ENCODE measurements at places on chromosomes 6 and 20.

DNA sequence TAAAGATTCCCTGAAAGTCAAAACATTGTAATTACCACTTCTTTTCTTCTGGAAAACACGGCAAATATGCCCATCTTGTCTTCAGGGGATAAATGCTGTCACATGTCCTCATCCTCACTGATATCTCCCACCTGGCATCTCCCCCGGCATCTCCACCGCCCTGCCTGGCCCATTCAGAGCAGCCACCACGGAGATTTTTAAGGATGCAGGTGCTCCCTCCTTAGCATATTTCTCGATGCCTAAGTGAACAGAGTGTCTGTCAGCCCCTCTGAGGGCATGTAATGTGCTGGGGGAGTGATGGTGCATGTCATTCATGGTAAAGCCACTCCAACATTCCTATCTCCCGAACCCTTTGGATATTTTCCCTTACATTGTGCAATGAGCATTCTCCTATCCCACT lies 215.5 kb downstream of the PREX1 start:
- no peak for DNase-seq

DNA sequence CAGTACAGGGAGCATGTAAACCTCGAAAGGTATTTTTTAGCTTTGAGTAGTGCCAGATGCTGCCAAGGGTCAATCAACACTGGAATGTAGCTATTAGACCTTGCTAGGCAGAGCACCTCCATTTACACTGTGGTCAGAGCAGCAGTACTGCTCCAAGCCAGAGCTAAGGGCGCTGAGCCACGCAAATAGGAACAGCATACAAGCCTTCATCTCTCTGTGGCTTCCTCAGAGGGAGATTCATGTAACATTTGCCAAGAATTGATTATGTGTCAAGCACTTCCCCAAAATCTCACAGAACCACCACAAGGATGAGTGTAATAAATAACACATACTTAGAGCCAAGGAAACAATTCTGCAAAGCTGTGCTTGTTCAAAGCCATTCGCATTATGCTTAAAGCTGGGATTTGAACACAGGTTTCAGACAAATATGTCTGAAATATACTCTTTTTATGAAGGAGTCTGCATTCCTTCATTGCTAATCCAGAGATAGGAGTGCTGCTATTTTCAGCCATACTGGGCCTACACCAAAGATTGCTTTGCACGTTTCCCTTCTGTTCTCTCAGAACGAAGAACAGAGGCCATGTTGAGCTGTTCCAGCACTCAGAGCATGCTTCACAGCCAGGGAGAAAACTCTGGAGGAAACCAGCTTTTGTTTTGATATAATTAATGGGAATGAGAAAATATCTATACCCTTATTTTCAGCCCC lies 97.7 kb downstream of the SLC16A10 start:
- no peak for DNase-seq

GRCh38 chr6:169997187-169997929 lies 245.9 kb downstream of the ERMARD start:
- no peak for DNase-seq

DNA sequence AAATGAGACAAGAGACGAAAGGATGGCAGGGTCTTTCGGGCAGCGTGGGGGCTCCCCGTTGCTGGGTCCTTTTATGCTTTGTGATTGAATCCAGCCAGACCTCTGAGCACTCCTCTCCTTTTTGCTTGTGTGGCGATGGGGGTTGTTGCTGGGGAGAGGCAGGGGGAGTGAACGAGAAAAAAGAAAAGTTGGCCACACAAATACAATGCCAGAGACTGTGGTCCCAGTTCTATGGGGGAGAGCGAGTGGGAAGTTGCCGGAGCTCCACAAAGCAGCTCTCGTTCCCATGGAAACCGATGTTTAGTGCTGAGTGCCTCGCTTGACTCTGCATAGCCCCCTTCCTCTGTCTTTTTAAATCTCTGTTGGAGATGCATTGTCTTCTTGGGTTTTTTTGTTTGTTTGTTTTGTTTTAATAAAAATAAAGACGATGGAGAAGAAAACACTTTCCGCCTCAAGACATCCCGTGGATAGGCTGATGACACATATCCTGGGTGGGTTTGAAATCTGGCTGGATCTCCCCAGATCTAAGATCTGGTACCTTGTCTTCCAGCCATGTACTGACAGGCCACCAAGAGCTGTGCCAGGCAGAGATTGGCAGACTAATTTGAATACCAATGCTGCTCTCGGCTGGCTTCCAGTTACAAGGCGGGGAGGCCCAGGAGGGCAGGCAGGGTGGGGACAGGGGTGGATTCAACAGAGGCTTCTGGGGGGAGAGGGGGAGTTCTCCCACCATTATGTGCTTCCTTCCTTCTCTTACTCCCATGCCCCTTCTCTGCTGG lies 529.3 kb downstream of the QKI start:
- no peak for DNase-seq

DNA sequence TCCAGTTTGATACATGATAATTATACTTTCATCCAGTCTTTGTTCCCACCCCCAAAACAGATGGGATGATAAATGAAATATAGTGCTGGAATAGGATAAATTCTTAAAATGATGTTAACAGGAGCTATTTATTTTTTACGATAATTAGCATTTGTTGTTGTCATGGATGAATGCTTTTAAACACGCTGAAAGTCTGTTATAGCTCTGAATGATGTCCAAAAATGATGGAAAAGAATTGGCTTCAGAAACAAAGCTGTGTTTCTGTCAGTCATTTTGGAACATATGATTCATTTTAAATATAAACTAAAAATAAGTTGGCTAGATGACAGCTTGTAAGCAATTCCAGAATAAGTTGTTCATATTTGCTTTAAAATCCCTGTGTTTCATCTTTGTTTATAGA lies 237.4 kb downstream of the GRIK2 start:
- no peak for DNase-seq

GRCh38 chr6:15690510-15690909 lies 27.7 kb upstream of the DTNBP1 start:
- DNase-seq = no peak

GRCh38 chr6:128138694-128139093 lies 237.8 kb upstream of the THEMIS start:
- no peak for DNase-seq

DNA sequence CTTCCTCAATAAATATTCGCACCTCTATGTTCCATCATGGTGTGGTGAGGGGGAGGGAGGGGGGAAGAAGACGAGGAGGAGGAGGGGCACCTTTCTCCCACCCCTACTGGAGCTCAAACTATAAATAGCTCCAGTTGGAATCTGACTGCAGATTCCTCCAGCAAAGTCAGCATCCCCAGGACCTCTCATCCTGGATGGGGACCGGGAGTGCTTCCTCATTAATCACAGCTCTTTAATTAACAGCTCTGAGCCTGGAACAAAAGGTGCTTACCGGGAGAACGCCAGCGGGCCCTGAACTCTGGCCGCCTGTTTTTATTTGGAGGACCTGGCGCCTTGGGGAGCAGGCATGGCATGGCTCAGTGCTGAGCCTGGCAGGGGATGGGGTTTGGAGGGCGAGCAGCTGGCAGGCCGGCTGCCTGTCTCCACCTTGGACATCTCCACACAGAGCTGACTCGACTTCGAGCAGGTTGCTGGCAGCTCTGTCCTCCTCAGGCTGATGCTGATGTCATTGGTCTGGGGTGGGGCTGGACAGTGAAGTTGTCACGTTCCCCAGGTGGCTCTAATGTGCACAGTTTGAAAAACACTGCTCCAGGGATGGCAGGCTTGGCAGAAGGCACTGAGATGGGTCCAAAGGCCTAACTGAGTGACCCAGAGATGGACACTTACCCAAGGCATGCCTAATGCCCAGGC lies 180.4 kb downstream of the DHX35 start:
- DNase-seq = no peak

DNA sequence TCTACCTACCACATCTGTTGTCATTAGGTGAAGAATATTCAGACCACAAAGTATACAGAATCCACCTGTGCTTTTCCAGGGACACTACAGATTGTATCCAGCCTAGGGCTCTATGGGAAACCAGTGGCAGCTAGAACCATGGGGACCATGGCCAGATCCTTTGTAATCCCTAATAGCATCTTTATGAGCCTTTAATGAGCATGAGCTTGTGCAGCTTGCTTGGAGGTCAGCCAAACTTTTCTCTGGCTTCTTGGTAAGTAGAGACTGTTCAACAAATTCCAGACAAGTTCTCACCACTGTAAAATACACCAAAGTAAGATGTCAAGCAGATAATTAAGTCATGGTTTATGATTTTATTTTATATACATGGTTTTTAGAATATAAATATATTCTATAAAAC lies 301.6 kb upstream of the ADGRB3 start:
- no peak for DNase-seq

GRCh38 chr20:57482796-57483195 lies 42.1 kb downstream of the CTCFL start:
- no peak for DNase-seq

GRCh38 chr20:7691647-7692269 lies 248.5 kb downstream of the HAO1 start:
- DNase-seq = no peak

GRCh38 chr6:6629402-6629801 lies 40.9 kb downstream of the LY86 start:
- no peak for DNase-seq

DNA sequence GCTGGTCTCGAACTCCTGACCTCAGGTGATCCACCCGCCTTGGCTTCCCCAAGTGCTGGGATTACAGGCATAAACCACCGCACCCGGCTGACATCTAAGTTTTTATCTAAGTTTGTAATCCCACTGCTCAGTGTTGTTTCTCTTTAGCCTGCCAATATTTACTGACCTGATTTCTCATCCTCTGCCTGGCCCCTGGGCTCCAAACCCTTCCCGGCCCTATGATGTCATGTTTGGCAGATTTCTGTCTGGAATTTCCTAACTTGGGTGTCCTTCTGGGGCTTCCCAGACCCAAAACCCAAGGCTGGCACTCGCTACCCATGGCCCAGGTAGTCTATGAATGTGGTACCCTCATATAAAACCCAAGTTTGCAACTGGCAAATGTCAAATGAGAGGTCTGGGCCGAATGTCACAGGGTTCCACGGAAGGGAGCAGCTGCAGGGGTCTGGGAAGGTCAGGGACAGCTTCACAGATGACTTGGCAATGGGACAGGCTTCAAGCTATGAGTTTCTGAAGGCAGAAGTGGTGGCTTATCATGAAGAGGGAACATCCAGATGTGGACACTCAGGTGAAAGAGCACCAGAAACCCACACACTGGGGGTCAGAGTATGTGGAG lies 54.9 kb downstream of the TMEM170B start:
- DNase-seq = no peak

GRCh38 chr6:126907996-126908395 lies 210.5 kb upstream of the RSPO3 start:
- no peak for DNase-seq

DNA sequence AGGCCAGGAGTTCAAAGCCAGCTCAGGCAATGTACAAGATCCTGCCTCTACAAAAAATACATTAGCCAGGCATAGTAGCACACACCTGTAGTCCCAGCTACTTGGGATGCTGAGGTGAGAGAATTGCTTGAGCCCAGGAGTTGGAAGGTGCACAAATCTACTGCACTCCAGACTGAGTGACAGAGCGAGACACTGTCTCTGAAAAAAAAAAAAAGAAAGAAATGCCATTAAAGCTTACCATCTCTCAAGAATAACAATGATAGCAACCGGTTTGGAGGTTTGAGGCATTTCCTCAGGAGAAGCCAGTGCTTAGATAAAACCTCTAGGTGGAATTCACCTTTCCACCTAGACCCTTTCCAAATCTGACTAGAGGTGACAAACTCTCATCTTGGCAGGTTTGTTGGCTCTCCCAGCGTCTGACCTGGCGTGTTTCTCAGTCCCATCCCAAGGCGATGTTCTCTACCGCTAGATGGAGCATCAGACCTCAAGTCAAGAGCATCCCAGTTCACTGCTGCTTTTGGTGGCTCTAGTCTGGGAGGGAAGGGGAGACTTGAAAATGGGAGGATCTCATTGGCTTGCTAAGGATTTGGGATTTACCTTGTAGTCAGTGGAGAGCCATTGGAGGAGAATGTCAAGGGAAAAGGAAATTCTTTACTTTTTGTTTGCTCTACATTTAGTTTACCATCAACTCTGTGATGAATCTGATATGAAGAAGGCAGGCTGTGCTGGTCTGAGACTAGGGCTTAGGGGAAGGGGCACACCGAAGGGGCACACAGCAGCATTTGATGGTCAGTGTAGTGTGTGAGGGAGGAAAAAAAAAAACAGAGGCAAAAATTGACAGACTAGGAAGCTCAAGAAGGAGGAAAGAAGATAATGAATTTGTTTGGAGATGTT lies 67.9 kb downstream of the NCOA7 start:
- DNase-seq = no peak

DNA sequence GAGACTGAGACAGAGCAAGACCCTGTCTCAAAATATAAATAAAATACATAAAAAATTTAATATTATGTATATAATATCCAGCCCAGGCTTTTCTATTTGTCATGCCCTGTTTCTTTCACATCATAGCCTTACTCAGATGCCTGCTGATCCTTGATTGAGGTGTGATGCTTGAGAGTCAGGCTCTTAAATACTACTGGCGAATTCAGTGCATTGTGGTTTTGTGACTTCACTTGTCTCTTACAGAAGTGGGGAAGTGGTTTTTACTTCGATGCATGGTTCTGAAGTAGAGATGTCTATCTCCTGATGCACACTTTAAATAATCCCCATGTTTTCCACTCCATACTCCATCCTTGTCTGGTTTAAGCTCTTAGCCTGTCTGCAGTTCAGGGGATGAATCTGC lies 29.1 kb downstream of the ASXL1 start:
- no peak for DNase-seq

GRCh38 chr20:41454250-41454649 lies 87.6 kb upstream of the EMILIN3 start:
- no peak for DNase-seq

DNA sequence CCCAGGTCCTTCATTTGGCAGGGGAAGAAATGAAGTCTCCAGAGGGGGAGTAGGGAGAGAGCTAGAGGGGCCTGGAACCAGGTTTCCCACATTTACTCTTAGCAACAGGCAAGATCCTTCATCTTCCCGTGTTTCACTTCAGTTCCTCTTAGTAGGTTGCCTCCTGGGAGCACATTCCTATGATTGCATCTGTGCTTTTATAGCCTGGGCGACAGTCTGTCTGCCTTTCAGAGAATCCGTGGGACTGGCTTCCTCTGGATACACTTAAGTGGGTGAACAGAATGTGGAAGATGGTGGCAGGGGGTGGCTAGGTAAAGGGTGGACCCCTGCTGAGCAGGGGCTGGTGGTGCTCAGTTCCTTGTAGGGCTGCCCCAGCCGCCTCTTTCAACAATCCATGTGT lies 33.4 kb downstream of the STK35 start:
- no peak for DNase-seq

- no peak for DNase-seq
These were observed 112.9 kb upstream of the DTNBP1 start for GRCh38 chr6:15775741-15776140.

- no peak for DNase-seq
These were observed 10.5 kb upstream of the PTGIS start for GRCh38 chr20:49578436-49578835.

DNA sequence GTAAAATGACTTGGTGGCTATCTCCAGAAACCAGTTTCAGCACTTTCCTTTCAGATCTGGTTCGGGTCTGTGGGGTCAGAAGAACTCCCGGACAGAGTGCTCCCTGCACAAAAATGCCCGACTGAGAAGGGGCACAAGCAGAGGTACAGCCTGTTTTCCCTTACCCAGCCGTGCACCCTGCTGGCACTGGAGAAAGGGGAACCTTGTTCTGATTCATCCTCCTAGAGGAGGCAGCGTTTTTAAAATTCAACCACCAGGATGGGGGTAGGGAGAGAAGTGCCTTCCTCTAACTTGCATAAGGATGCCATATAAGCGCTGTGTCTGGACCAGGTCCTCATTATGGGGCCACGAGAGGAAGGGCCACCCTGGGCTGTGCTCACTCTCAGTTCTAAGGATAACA lies 17.6 kb downstream of the RIMS4 start:
- DNase-seq = no peak

- DNase-seq = no peak
These were observed 30.3 kb upstream of the MDGA1 start for GRCh38 chr6:37727996-37728395.

Measured in activated CD4-positive, CD25-positive, alpha-beta regulatory T cell (primary cell).